Naive thymus-derived CD8-positive, alpha-beta T cell (primary cell): ENCODE measurements at places on chromosomes 13 and 19. TPM values are rescaled to one million over a fixed set of nuclear protein-coding genes. Genes with fewer than 3 reads are reported as not detected.

DNA sequence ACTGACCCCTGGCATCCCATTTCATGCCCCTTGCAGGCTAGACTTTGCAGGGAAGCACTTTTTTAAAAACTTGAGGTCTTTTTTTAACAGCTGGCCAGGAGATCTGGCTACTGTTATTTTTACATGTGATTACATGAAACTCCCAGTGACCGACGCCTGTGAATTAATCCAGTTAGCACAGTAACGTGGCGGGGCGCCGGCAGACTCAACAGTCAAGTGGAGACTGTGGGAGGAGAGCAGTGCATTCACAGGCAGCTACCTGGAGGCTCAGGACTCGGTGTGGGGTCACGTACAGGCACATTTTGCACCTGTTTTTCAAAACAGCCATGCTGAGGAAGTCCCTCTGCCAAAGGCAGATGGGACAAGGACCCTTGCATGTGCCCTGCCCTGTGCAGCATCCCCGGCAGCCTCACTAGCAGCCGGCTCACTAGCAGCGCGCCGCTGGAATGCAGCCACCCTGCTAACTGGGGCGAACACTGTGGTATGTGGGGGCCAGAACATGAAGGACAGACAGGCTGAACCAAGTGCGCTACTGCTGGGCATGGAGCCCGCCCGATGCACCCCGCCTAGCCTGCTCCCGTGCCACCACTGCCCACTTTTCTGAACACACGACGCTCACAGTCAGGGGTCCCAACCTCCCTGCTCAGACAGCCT, 18.7 kb downstream of the CAPS start:
- no peak overlapping the region for H3K27ac ChIP-seq
- peaks cover 7% of the 10 kb centered on the region for H3K4me1 ChIP-seq
- DNase-seq, result no peak
- H3K27me3 ChIP-seq, result no peaks in the 10 kb centered on the region

Gene ZNF98
- not detected for total RNA-seq

DNA sequence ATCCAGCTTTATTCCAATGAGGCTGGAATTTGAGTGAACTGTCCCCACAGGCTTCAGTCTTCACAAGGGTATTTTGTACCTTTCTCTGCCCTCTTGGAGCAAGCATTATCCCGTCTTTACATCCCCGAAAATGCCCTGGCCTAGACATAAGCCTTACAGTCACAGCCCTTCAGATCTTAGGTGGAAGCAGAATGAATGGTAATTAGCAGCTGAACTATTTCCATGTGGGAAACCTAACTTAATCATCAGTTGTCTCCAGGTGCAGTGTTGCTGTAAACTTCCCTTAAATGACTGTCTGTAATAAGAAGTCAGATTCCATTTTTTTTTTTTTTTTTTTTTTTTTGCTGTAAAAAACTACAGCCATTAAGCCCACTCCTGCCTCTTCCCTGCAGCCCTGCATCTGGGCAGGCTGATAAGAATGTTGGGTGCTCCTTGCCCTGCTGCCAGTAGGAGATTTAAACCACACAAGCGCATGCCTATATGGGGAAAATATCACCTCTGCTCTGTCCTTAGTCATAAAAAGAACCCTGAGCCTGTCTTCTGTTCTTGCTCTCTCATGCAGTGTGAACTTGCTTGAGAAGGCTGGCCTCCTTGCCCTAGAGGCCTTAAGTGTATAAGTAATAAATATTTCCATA, 426.8 kb upstream of the SLITRK5 start:
- H3K4me1 ChIP-seq, result no peaks in the 10 kb centered on the region
- H3K4me3 ChIP-seq, result no peak overlapping the region
- no peak overlapping the region for H3K27ac ChIP-seq
- no peak for DNase-seq

DNA sequence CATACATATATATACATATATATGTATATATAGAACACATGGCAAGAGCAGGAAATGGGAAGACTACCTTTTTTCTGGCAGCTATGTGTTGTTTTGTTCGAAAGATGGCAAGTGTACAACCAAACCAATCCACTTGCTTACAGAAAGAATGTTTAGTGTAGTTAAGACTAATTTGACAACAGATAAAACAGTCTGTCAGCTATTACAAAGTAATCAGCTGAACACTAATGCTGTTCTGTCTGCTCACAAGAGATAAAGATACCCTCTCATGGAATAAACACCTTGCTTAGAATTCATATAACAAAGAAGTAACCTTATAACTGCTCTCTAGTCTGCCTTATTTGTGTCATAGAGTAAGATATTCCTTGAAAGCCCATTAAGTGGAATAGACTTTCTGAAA, 858 bp upstream of the KCNRG start:
- peak overlapping the region; percentile 49 for H3K27ac ChIP-seq
- no peak for DNase-seq
- H3K4me1 ChIP-seq, result peaks cover 38% of the 10 kb centered on the region
- H3K36me3 ChIP-seq, result peaks cover 53% of the 10 kb centered on the region
- no peaks in the 10 kb centered on the region for H3K27me3 ChIP-seq

DNA sequence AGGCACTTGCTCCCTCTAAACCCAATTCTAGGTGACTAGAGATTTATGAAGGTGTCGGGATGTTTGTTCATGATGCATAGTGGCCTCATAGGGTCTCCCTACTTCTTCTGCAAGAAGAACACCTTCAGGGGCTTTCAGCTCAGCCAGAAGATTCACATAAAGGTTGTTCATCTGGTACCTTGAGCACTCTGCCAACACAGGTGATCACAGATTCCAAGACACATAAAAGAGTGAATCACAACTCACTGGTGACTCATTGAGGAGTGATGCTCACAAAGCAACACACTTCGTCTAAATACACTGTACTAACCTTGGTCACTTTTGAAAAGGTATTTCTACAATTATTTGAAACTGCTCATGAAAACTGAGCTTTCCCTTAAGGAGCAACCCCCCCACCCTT, 6.8 kb upstream of the ZNF324 start:
- DNase-seq, result no peak
- no peak overlapping the region for H3K27ac ChIP-seq
- no peaks in the 10 kb centered on the region for H3K36me3 ChIP-seq

Gene GJA3
- total RNA-seq, result 1.6 TPM

DNA sequence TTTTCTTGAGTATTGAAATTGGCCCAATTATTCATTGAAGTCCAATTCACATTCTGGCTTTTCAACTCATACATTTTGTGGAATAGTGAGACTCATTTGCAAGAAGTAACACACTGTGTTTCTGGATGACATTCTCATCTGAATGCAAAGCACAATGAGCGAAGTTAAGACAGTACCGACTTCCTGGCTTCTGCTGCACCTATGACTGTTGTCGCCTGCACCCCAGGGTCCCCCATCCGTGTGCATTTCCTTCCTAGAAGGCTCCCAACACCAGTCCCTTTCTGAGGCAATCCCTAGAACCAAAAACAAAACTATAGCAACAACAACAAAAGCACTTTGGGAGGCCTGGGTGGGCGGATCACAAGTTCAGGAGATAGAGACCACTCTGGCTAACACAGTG, 183.3 kb downstream of the SHISA2 start:
- H3K4me1 ChIP-seq, result peaks cover 34% of the 10 kb centered on the region
- no peaks in the 10 kb centered on the region for H3K36me3 ChIP-seq
- no peak for DNase-seq
- no peaks in the 10 kb centered on the region for H3K27me3 ChIP-seq
- H3K4me3 ChIP-seq, result no peak overlapping the region

Gene ZNF433
- 3.5 TPM for total RNA-seq

Gene SACS
- total RNA-seq, result 28.4 TPM

- H3K36me3 ChIP-seq, result no peaks in the 10 kb centered on the region
- DNase-seq, result no peak
- peaks cover 18% of the 10 kb centered on the region for H3K4me1 ChIP-seq
- H3K27ac ChIP-seq, result no peak overlapping the region
These were observed 108.5 kb downstream of the STK24 start for GRCh38 chr13:98468361-98468760.

Gene BABAM1
- 104 TPM for total RNA-seq

DNA sequence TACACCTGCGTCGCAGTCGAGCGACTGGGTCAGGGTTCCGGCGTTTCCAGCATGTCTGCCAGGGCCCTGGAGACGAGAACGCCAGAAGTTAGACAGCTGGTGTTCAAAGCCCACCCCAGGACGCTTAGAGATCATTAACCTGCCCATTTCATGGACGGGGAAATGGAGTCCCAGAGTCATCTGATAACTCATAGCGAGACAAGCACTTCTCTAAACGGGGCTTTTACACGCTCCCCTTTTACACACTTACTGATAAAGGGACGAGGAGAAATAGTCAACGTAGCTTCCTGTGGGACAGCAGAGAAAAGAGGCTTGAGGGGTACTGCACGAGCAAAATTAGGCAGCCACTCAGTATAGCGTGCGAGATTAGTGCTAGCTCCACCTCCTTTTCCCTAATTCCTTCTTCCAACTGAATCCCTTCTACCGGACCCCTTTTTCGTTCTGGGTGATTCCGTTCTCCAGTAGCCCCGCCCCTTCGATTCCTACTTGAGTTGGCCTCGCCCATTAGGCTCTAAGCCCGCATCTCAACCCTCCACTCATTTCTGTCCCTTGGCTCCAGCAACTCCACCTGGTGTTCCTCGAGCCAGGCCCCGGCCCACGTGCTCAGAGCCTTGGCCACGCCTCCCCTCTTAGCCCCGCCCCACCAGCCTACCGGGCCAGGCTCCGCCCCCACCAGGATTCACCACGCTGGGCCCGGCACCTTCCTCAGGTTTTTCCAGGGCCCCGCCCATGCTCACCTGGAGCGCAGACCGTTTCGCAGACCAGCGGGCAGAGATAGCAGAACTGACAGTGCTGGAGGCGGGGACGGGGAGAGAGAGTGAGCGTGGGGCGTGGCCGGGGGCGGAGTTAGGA, 3.7 kb downstream of the HRC start:
- peaks cover 30% of the 10 kb centered on the region for H3K27me3 ChIP-seq
- H3K4me3 ChIP-seq, result peak overlapping the region; percentile 88
- H3K4me1 ChIP-seq, result peaks cover 37% of the 10 kb centered on the region
- peaks cover 7% of the 10 kb centered on the region for H3K36me3 ChIP-seq
- no peak for DNase-seq

DNA sequence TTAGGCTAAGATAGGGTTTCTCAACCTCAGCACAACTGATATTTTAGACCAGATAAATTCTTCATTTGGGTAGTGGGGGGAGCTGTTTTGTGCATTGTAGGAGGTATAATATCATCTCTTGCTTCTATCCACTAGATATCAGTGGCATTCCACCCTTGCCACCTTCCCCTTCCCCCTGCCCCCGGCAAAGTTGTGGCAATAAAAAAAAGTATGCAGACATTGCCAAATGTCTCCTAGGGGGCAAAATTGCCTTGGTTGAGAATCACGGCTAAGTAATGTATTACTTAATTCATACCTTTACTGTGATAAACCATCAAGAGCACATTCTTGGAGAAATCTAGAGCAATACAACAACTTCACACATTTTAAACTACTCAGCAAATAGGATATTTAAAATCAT, 51.4 kb downstream of the UBL3 start:
- peaks cover 22% of the 10 kb centered on the region for H3K4me1 ChIP-seq
- H3K27ac ChIP-seq, result no peak overlapping the region
- peak overlapping the region; percentile 15 for H3K4me3 ChIP-seq
- no peak for DNase-seq
- no peaks in the 10 kb centered on the region for H3K36me3 ChIP-seq

GRCh38 chr19:2567580-2567979, 91.7 kb downstream of the GADD45B start:
- H3K36me3 ChIP-seq, result peaks cover 2% of the 10 kb centered on the region
- H3K4me1 ChIP-seq, result peaks cover 8% of the 10 kb centered on the region
- no peak overlapping the region for H3K27ac ChIP-seq
- H3K27me3 ChIP-seq, result no peaks in the 10 kb centered on the region
- DNase-seq, result no peak

Gene MYO16
- total RNA-seq, result not detected

Gene SWSAP1
- 5.7 TPM for total RNA-seq

GRCh38 chr13:76773448-76774094, 112.6 kb downstream of the KCTD12 start:
- no peak for DNase-seq
- no peak overlapping the region for H3K4me3 ChIP-seq
- H3K36me3 ChIP-seq, result no peaks in the 10 kb centered on the region
- H3K27me3 ChIP-seq, result no peaks in the 10 kb centered on the region

DNA sequence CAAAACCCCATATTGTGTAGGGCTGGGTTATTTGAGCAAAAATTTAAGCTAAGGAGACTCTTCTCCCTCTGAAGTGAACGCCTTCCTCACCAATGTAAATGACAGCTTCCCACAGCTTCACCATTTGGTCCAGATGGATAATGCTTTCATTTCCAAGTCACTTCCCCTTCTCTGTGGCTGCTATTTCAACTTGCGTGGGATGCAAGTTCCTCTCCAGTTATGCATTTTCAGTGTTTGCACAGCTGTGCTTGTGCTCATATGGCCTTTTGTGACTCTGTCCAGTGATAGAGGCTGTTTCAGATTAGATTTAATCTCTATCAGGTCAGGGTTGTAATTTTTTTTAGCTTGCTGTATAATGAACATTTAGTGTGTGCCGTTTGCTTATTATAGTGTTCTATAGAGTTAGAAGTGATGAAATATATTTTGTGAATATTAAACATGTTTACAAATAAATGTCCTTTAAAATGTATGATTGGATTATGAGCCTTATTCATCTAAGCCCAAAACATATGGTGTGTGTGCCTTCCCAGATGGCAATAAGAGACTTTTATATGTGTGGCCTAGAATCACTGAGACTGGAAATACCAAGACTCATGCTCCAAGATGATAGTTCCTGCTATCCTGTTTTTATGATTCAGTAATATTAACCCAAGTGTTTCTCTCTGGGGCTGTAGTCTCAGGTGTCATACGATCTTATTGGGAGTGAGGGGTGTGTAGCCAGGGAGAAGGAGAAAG, 86.6 kb downstream of the TNFRSF19 start:
- peaks cover 4% of the 10 kb centered on the region for H3K27me3 ChIP-seq
- DNase-seq, result no peak
- H3K4me3 ChIP-seq, result no peak overlapping the region

GRCh38 chr19:15340086-15340485, 7.7 kb upstream of the BRD4 start:
- no peaks in the 10 kb centered on the region for H3K4me1 ChIP-seq
- no peak overlapping the region for H3K4me3 ChIP-seq
- no peak overlapping the region for H3K27ac ChIP-seq
- no peaks in the 10 kb centered on the region for H3K27me3 ChIP-seq
- H3K36me3 ChIP-seq, result no peaks in the 10 kb centered on the region
- DNase-seq, result no peak

DNA sequence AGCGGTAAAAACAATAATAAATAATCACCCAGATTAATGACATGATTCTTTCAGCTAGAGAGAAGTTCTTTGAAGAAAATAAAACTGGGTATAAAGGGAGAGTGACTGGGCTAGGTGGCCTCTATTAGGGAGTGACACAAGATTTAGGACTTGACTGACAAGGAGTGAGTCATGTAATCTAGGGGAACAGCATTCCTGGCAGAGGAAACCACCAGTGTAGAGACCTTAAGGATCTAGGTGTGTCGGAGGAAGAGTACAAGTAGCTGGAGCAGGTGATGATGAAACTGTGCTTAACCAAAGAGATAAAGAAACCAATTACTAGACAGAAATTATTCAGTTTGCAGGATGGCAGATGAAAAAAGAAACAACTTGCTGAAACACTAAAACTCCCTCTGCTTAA, 248.0 kb downstream of the RFC3 start:
- H3K36me3 ChIP-seq, result no peaks in the 10 kb centered on the region
- no peak for DNase-seq
- H3K27me3 ChIP-seq, result peaks cover 7% of the 10 kb centered on the region
- H3K4me1 ChIP-seq, result no peaks in the 10 kb centered on the region
- H3K27ac ChIP-seq, result no peak overlapping the region

Gene MCOLN1
- total RNA-seq, result 13.7 TPM
